Brain microvascular endothelial cell (primary cell): ENCODE measurements at places on chromosomes 1 and 21.

- DNase-seq = peak; percentile 45
Measured at GRCh38 chr21:36504067-36505058, 24.4 kb upstream of the CLDN14 start.

DNA sequence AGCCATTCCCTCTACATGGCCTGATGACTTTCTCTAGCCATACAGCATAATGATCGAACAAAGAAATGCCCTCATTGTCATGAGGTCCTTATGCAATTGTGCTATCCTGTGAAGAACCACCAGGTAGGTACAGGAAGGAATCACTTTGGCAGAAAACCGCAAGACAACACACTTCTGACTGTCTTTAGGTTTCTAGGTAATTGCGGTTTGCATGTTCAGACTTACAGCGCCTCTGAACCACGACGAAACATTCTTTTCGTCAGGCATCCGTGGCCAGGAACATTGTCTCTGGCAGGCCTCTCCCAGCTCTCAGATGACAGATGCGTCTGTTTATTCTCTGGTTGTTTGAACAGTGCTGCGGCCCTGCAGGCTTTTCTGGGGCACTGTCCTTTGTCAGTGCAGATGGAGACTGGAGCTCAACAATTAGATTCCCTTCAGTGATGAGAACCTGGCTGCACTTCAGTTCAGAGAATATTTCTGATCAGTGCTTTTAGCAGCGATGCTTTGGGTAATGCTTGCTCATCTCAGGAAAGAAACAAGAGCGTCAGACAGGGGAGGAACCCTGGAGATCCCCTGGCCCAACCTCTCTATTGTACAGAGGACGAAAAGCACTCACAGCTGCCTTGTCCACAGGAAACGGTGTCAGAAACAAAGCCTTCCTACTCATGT is 63.4 kb downstream of the B3GALT5 start:
- peak; percentile 41 for DNase-seq

DNA sequence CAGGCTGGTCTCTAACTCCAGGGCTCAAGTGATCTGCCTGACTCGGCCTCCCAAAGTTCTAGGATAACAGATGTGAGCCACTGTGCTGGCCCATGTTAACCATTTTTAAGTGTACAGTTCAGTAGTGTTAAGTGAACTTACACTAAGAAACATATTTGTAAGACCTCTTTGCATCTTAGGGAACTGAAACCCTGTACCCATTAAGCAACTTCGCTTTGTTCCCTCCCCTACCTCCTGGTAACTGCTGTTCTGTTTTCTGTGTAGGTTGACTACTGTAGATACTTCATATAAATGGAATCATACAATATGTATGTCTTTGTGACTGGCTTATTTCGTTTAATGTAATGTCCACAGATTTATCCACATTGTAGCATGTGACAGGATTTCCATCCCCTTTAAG is 11.0 kb downstream of the NUDC start:
- DNase-seq = no peak

GRCh38 chr1:100463791-100464424 is 74.0 kb upstream of the GPR88 start:
- peak; percentile 72 for DNase-seq

DNA sequence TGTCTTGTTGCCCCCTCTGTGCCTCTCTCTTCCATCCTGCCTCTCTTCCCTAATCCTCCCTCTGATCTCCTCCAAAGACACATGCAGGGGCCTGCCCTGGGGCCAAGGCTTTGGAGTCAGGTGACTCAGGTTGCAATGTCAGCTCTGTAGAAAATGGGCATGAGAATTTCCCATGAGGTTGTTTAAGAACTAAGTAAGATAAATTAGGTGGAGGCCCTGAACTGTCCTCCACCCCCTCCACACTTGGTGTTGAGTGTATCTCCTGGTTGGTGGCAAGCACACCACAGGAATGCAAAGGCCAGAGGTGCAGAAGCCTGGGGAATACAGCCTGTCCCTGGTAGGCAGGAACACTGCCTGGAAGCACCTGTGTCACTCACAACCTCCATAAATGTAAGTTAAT is 63.9 kb upstream of the GRIK3 start:
- no peak for DNase-seq

GRCh38 chr1:152752225-152752624 is 5.6 kb upstream of the KPRP start:
- DNase-seq = peak; percentile 14

DNA sequence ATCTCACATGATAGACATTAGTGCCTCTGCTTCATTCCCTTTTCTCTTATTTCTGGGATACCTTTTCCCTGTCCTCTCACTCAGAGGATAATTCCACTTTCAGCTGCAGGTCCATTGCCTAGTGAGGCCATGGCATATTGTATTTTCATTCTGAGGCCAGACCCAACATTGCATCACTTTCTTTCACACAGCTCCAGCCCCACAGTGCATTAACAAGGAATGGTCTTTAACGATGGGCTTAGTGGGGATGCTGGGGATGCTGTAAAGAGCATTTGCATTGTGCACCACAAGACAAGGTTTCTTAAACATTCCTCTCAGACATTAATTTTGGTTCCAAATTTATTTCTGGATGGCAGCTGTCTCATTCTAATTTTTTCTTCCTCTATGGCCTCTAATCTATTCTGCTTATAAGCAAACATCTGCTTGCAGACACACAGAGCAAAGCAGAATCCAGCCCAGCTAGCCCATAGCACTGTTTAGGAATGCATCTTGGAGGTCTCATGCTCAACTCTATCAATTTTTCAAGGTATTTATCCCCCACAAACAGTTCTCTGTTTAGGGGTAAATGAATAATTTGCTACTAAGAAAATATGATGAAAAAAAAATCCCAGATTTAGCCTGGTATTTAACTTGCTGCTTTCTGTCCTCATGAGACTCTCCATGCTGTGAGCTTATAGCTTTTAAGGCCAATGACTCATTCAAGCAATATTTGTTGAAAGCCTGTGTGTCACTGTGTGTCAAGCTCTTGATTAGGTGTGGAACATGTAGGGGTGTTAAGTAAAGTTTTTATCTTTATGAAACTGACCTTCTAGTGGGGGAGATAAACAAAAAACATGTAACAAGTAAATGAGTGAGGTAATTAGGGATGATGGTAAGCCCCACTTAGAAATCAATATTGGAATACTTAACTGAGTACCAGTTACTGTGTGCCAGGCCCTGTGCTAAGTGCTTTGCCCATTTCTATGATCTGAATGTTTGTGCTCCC is 44.5 kb upstream of the CCDC190 start:
- peak; percentile 77 for DNase-seq

DNA sequence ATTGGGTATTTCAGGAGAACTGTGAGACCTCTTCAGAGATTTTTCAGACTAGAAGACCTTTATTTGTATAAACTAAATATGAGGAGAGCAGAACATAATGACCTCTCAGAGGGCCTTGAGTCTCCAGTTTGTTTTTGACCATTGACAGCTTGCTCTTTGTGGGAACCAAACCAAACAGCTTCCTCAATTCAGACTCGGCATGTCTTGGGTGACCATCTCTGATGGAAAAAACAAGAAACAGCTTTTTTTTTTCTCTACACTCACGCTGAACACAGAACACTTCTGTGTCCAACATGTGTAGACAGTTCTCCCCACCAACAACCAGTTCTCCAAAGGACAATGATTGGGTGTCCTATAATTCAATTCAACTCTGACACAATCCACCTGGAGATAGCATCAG is 11.5 kb downstream of the ATP1A4 start:
- no peak for DNase-seq

GRCh38 chr21:28337315-28337714 is 655.4 kb downstream of the LTN1 start:
- DNase-seq = no peak

DNA sequence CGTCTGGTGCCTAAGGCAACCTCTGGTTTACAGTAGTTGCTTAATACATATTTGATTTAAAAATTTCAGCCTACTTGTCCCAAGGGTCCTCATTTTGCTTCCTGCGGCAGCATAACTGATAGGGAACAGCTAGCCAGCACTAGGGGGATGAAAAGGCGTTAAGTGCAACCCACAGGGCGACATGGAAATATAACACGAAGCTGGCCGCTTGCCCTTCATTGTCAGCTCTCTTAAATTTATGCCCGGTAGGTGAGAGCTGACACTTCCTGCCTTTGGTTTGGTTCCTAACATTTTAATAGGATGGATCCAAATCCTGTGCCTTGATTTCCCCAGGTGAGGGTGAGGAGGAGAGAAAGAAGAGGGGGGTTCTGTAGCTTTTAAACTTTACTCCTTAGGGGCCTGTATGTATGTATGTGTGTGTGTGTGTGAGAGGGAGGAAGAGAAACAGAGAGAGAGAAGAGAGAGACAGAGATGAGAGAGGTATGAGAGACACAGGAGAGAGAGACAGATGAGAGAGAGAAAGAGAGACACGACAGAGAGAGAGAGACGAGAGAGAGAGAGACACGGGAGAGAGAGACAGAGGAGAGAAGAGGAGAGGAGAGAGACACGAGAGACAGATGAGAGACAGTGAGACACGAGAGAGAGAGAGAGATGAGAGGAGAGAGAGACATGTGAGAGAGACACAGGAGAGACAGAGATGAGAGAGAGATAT is 938 bp upstream of the ACTN2 start:
- DNase-seq = no peak

DNA sequence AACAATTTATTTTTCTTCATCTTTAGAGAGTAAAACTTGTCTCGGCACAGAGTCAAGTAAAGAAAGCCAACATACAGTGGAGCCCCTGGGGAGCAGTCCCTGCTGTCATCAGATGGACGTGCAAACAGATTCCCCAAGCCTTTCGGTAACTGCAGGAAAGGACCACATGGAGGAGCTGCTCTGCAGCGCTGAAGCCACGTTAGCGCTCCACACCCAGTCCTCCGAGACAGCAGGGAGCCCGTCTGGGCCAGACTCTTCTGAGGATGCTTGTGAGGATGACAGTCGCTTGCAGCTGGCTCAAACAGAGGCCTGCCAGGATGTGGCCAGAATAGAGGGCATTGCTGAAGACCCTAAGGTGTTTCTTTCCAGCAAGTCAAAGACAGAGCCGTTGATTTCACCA is 77.1 kb upstream of the SCCPDH start:
- DNase-seq = peak; percentile 78

DNA sequence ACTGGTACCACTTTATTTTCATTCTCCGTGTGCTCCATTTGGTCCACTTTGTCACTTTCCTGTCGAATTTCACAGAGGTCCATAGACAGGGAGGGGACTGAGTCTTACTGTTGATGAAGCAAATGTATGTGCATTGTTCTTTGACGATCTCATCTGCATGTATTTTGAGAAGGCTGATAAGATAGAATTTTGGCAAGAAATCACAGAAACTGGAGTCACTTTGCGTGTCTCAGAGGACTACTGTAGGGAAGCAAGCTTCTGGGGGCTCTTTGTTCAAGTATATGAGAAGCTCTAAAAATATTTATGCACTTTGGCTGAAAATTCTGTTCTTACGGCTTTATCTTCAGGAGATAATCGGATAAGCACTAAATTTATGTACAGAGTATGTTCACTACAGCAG is 78.1 kb downstream of the PCBP3 start:
- DNase-seq = peak; percentile 56

- DNase-seq = no peak
Measured at GRCh38 chr1:111699268-111699667, 39.9 kb downstream of the INKA2 start.

GRCh38 chr1:202681736-202682420 is 28.4 kb downstream of the SYT2 start:
- no peak for DNase-seq

- peak; percentile 67 for DNase-seq
Measured at GRCh38 chr1:68051475-68051874, 1.0 kb upstream of the DIRAS3 start.

GRCh38 chr1:25619101-25619890 is 2.7 kb downstream of the MAN1C1 start:
- no peak for DNase-seq

GRCh38 chr1:200205216-200205995 is 177.9 kb downstream of the NR5A2 start:
- no peak for DNase-seq

- DNase-seq = no peak
Measured at GRCh38 chr1:19452221-19452663, 33.1 kb downstream of the CAPZB start.

- DNase-seq = no peak
Measured at GRCh38 chr1:65165269-65165993, 17.4 kb downstream of the AK4 start.

- DNase-seq = no peak
Measured at GRCh38 chr1:208724079-208724478, 479.9 kb upstream of the PLXNA2 start.

- DNase-seq = no peak
Measured at GRCh38 chr1:115307661-115308060, 30.4 kb downstream of the NGF start.

DNA sequence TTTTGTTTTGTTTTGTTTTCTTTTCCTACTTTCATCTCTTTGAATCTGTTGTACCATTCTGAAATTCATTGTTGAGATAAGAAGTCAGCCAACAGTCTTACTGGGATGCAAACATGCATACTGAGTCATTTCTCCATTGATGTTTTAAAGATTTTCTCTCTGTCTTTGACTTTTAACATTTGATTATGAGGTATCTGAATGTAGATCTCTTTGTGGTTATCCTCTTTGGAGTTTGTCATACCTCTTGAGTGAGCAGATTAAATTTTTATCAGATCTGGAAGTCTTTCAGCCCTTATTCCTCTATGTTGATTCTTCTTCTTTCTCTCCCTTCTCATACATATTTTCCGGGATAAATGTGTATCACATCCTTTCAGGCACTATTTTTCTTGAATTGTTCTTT is 406.9 kb upstream of the NCAM2 start:
- peak; percentile 1 for DNase-seq

GRCh38 chr1:187063271-187063670 is 234.5 kb downstream of the PLA2G4A start:
- no peak for DNase-seq

DNA sequence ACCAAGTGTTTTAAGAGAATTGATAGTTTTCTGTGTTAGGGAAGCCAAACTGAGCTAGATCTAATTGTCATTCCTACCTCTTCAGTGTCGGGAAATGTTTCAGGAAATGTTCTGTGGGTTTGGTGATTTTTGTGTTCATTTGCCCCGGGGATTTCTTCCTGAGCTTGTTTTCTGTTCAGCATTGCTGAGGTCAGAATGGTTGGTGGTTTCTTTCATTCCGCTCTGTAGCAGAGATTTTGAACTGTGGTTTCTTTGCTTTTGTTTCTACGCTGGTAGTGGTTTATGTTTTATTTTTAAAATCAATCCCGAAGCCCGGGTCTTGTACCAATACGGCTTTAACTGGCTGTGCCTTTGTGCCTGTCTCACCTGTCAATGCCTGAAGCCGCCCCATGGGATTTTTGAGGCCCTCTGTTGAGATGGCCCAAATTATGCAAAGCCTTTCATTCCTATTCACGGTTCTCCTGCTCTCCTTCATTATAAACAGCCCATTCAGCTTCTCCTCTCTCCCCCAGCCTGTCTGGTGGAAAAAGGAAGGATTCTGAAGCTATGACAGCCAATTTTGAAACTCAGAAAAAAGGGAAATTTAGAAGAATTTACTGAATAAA is 417.2 kb upstream of the KAZN start:
- no peak for DNase-seq

DNA sequence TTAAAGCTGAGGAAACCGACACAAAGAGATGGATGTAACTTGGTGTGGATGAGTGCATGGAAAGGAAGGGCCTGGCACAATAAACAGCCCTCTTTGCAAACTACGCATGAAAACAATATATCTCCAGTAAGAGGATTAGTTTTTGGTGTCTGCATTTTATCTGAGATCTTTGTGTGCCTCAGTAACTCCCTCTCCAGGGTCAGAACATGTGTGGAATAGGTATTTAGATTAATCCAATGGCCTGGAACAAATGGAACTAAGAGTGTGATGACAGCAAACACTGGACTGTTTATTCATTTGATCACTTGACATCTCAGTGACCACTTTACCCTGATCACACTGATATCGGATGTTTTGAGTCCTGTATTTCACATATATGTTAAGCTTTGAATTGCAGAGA is 45.3 kb downstream of the AKNAD1 start:
- no peak for DNase-seq
